ENCODE measurements at places on chromosomes 11 and 22.

- no peak for DNase-seq
These were observed 40.3 kb upstream of the CYP2D6 start for GRCh38 chr22:42170946-42171345.

DNA sequence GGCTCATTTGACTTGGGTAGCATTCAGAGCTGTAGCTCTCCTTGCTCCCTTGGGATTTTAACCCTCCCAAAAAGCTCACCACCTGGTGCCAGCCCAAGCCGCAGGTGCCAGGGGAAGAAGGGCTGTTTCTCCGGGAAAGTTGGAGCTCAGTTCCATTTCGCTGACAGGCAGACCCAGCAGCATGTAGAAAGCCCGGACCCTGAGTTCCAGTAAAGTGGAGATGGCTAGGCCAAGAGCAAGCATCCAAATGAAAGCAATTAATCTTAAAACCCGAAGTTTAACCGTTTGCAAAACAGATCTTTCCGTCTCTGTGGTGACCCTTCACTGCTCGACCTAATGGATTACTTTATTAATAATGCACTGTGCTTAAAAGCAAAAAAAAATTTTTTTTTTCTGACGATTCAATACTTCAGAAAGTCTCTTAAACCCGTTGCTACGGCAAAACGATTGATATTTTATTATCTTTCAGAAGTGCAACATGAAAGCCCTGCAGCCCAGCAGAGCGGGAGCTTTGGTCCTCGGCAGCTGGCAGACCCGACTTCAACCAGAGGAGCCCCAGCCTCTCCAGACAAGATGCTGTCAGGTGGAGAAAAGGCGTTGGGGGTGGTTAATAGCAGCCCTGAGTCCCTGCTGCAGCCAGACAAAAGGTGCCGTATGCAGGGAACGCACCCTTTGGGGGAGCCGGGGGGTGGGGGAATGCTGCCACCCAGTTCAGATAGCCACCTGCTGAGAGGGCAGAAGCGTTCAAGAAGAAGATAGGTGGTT is 3.3 kb downstream of the LMO1 start:
- DNase-seq: no peak

DNA sequence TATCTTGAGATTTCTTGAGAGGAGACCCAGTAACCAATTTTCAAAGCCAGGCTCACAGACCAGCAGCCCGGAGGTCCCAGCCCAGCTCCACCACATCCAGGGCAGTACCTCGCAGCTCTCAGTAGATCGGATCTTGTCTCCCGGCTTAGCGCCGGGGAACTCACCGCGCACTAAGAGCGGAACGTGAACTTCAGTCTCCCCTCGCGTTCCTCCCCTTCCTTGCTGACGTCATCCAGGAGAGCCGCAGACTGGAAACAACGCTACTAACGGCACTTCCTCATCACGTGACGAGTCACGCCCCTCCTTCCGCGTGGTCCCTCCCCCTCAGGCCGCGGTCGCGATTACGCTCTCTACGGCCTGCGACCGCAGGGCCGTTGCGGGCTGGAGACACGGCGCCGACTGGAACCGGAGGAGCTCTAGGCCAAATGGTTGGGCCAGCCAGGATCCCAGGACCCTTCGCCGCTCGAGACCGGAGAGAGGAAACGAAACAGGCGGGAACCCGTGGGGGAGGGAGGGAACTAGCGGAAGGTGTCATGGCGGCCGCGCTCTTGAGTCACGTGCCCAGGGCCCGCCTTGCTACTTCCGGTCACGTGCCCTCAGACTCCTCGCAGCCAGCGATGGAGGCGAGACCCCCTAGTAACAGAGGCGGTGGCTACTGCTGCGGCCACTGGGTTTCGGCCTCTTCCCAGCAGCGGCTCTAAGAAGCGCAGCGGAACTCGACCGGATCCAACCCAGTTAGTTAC is at the start of the genes GTF2H1 and HPS5:
TSS of gene GTF2H1 (plus strand) at position 599 of the 743 bp plus-strand sequence. CDS start 10,508 bp downstream, outside the sequence.
TSS of gene HPS5 (minus strand) at position 172 of the 743 bp plus-strand sequence. CDS start 4,282 bp downstream, outside the sequence.
- DNase-seq: peak; percentile 96

DNA sequence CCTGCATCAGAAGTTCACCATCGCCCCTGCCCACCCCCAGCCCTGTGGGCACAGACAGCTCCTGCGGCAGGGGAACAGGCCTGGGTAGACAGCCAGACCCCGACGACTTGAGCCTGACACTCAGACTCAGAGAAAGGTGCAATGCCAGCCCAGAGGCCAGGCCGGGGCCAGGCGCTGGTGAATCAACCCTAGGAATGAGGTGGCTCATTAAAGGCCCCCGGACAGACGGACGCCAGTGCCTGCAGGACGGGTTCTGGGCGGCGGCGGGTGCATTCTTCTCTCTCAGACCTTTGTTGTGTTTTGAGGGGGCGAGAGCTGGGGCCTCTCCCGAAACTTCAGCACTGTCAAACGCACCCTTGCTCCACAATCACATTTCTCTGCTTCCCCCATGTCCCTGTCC is 5.6 kb downstream of the OVOL1 start:
- no peak for DNase-seq

DNA sequence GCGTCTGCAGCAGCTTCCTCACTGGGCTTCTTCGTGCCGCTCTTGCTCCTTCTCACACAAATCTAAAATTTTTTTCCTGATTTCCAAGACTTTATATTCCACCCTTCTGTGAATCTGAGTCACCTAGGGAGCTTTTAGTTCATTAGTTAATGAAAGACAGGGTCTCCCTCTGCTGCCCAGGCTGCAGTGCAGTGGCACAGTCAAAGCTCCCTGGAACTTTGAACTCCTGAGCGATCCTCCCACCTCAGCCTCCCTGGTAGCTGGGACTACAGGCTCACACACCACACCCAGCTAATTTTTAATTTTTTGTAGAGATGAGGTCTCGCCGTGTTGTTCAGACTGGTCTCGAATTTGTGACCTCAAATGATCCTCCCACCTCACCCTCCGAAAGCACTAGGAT is 116.9 kb downstream of the ATXN10 start:
- no peak for DNase-seq

DNA sequence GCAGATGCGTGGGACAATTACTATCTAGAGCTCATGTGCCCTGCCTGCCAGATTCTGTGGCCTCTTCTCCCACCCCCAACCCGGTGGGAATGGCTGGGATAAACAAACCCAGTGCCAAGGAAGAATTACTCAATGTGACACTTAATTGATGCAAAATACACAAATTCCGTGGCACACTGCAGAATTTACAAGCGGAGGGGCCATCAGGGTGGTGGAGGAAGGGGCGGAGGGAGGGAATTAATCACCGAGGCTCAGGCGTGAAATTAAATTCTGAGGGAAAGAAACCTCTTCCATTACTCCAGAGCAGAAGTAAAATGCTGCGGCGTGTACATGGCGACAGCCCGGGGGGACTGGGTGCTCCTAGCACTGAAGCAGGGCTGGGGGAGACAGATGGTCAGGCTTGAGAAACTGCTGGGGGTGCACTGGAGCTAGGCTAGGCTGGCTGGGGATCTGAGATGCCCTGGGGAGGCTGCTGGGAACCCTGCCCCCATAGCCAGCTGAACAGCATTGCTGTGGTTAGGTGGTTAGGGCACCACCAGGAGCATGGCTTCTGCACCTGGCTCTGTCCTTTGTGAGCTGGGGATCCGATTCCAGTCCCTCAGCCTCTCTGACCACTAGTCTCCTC is 200.6 kb downstream of the CEP164 start:
- DNase-seq: no peak

DNA sequence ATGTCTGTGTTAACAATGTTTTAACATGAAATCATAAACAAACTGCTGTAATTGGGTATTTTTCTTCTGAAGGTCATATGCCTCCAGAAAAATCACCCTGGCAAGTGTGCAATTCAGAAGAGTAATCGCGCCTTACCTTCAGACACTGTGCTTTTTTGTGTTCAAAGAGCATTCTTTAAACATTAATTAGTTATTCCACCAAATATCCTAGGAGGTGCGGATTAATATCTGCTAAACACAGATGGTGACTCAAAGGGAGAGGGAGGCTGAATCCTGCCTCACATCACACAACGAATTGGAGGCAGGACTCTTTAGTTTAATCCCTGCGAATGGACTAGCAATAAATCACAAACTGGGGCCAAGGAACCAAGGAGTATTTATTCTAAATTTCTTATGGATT is 213.0 kb downstream of the NTM start:
- DNase-seq: no peak

GRCh38 chr11:32706985-32707741 is 87.3 kb downstream of the CCDC73 start:
- peak; percentile 21 for DNase-seq

GRCh38 chr11:86341382-86341781 is 33.3 kb upstream of the CCDC81 start:
- no peak for DNase-seq

DNA sequence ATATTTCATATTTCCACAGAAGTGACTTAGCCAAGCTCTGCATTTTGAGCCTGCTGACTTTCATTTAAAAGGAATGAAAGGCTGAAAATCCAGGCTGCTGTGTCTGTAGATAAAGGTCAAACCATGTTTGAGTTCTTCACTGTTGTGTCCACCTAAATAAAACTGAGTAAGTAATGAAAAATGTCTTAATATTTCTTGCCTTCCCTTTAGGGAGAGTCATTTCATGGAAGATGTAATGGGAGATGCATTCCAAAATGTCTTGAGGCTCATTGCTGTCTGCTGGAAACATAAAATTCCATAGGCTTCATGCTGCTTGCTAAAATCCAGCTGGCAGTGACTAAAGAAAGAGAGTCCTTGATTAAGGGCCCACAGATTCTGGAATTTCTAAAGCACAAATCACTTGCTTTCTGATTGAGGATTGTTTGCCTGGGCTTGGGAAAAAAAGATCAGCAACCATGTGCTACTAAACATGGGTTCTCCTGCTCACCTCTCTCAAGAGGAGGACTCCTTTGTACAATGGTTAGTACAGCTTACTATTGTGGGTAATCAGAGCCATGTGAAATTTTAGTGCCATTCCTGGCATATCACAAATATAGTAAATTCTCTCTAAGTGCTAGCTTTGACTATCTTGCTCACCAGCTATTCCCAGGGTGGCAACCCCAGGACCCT is 56.9 kb downstream of the PANX1 start:
- peak; percentile 85 for DNase-seq

DNA sequence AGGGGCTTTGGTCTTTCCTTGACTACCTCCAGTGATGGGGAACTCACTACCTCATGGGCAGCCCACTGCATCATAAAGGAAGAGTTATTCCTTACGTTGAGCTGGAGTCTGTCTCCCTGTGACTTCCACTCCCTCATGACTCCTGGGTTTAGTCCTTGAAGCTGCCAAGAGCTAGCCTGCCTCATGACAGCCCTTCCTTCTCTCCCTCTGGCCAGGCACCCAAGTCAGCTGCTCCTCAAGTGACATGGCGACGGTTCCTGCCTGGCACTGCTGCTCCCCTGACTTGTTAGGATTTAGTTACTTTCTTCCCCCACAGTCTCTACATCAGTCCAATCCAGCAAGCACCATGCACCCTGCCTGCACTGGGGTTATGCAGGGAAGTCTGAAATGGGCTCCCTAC is 196.1 kb upstream of the TBCEL start:
- no peak for DNase-seq

GRCh38 chr22:33044112-33044511 is 14.1 kb downstream of the SYN3 start:
- no peak for DNase-seq

GRCh38 chr11:61571869-61572268 is 9.0 kb downstream of the SYT7 start:
- no peak for DNase-seq

DNA sequence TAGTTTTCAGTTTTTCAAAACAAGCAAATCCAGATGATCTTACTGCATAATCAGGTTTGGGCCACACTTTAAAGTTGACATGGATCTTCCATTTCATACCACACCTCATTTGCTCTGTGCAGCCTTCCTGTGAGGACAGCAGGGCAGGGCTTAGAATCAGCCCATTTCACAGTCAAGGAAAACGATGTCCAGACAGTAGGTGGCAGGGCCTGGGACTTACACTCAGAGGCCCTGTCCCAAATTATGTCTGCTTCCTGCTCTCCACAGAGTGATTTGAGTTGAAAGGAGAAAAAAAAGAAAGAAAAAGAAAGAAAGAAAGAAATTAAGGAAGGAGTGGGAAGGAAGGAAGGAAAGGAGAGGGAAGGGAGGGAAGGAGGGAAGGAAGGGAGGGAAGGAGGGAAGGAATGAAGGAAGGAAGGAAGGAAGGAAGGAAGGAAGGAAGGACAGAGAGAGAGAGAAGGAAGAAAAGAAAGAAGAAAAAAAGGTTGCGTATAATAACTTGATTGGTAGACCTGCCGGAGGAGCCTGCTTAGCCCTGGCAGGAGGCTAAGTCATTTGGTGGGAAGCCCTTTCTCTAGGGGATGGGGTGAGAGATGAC is 23.6 kb downstream of the TSKU start:
- DNase-seq: no peak

GRCh38 chr11:64793271-64794160 is 9.5 kb downstream of the MAP4K2 start:
- no peak for DNase-seq

DNA sequence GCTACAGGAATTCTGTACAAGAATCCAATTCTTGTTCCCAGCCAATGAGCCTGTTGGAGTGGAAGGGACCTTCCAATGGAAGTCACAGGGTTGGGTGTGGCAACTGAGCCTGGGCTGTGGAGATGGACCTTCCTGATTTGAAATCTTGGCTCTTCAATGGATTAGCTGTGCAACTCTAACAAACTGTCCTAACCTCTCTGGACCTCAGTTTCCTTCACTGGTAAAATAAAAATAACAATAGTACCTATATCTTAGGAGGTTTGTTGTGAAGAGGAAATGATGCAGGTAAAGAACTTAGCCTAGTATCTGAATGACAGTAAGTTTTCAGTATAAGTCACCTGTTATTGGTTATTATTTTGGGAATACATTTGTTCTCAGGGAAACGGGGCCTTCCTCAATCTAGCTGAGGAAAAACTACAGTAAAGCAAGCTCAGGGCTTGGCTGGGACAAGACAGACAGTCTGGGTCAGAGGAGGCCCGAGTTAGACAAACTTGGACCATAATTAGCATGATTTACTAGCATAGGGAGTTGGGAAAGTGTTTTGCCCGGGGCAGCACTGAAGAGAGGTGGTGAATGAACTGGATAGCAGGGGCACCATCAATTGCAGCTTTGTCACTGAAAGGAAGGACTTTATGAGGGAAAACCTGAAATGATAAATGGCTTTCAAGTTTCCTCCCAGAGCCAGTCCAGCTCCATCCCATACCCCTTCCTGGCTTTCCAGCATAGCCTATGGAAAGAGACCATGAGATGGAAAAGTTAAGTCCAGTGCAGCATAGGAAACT is 13.7 kb downstream of the ELF5 start:
- no peak for DNase-seq

DNA sequence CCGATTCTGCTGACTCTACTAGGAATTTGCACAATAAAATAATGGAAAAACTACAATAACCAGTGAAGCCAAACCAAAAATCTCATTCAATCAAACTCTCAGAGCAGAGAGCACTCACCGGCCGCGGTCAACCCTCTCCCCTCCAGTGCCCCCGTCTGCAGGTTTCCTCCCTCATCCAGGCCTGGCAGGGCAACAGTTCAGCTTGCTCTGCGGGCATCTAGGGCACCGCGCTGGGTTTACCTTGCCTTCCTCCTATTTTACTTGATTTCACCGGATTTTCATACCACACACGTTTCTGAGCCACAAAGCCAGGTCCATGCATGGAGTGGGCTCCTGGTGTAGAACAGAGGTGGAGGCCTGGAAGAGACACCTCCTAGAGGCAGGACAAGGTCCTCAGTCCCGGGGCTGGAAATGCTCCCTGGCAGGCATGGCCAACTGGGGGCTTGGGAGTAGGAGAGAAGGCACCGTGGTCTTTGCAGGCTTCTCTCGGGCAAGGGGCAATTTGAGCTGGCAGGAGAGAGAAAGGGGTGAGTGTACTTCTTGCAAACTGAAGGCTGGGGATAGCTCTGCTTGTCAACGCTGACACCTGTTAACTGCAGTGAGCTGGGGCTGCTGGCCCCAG is 938.4 kb downstream of the BRD1 start:
- DNase-seq: no peak

- DNase-seq: no peak
These were observed 663.9 kb downstream of the DLG2 start for GRCh38 chr11:84963240-84963639.

GRCh38 chr11:34132261-34132965 is 27.0 kb downstream of the NAT10 start:
- DNase-seq: no peak

Measured in AG04450 (cell line).